Osteocyte (in vitro differentiated cells): ENCODE measurements at places on chromosomes 16 and 17. TPM values are rescaled to one million over a fixed set of nuclear protein-coding genes. Genes with fewer than 3 reads are reported as not detected.

DNA sequence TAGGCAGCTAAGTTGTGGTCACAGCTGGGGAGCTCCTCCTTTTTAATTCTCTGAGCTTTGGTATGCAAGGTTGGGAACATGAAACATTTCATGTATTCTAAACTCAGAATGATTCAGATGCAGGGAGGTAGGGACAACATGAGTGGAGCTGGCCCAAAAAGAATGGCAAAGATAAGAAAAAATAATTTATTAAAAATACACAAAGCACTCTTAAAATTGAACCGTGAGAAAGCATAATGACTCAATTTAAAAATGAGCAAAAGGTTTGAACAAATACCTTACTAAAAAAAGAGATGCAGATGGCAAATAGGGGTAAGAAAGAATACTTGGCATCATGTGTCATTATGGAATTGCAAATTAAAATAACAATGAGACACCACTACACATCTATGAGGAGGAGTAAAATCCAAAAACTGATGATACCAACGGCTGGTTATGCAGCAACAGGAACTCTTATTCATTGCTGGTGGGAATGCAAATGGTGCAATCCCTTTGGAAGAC is 175.6 kb upstream of the IRX3 start:
- DNase-seq, result no peak

DNA sequence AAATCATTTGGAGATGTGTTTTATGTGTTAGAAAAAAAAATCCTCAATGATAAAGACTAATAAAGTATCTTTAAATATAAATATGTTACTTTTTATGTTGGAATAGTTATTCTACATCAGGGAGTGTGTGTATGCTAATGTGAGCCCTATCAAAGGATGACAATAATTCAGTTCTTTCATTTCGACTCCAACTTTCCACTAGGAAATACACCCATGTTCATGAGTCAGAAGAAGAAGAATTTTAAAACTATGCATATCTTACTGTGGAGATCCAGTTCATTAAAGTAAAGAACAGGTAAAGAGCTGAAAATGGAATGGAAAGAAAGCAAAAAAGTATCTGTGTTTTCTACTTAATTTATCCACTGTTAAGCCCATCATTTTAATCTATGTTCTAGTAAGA is 399.8 kb downstream of the KCNJ2 start:
- DNase-seq, result no peak

DNA sequence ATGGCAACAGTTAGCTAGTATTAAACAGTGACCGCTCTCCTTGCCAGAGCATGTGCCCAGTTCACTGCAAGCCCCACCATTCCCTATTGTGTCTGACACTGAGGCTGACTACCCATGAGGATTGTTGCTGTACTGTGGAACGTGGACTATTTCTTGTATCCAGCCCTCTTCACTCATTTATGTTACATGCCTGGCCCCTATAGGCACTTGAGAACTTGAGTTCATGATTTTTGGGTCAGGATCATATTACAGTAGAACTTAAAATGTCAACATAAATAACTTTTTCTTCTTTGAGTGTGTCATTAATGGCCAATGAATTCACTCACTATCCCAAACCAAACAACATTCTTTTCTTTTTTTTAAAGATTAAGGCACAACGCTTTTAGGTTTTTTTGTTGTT is 55.7 kb downstream of the LYRM1 start:
- DNase-seq, result no peak

DNA sequence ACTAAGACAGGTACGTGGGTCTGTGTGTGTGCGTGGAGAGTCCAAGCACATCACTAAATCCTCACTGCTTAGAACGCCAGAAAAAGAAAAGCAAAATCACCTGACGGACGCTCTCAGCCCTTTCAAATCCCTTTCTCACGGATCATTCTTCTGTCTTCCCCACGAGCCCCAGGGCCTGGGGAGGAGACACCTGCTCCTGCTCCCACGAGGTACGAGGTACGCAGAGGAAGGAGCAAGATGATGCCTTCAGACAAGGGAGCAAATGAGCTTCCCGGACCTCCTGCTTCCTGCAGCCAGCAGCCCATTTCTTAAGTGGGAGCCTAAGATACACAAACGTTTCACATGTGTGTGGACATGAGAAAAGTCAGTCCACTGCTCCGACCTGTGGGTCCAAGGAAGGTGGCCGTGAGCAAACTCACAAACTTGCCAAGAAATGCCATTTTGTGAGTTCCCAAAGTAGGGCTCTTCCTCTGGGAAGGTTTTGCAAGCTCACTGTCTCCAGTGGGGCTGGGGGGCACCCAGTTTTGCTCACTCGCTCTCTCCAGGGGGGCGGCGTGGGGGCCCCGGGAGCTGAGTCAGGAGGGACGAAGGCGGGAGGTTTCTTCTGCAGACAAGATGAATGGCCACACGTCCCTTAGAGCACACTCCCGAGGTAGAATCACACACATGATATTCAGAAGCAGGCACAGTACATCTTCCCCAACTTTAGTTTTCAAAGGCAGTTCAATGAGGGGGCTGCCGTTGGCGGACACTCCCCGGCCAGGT is 68.1 kb downstream of the MRM3 start:
- DNase-seq, result no peak

DNA sequence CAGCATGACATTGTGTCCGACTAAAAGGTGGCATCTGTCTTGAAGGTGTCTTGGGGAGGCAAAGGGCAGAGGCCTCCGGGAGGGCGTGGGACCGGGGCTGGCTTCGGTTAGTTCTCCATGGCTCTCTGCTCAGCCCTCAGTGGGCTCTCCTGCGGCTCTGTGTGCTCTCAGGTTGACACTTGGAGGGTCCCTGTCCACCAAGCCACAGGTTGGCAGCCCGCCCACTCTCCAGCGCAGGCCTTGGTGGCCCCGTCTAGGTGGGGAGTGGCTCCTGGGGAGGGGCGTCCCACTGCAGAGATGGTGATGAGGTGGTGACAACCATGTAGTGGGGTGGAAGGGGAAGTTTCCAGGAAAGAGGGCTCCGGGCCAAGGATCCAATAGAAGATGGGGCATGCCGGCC is 31.6 kb downstream of the ADGRG5 start:
- DNase-seq, result peak; percentile 76

GRCh38 chr16:80015566-80015965 is 415.0 kb upstream of the MAF start:
- DNase-seq, result no peak

DNA sequence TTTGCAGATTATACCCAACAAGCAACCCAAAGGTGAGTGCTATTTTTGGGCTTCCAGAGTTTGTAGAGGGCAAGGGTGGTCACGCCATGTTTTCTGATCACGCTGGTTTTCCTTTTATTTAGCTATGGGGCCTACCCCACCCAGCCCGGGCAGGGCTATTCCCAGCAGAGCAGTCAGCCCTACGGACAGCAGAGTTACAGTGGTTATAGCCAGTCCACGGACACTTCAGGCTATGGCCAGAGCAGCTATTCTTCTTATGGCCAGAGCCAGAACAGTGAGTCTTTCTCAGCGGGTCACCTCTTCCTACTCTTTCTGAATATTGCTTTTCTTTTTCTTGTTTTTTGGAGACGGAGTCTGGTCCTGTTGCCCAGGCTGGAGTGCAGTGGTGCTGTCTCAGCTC is 2.5 kb downstream of the FUS start:
- no peak for DNase-seq

- peak; percentile 96 for DNase-seq
These were observed 5.0 kb upstream of the TLCD2 start for GRCh38 chr17:1714980-1715802.

DNA sequence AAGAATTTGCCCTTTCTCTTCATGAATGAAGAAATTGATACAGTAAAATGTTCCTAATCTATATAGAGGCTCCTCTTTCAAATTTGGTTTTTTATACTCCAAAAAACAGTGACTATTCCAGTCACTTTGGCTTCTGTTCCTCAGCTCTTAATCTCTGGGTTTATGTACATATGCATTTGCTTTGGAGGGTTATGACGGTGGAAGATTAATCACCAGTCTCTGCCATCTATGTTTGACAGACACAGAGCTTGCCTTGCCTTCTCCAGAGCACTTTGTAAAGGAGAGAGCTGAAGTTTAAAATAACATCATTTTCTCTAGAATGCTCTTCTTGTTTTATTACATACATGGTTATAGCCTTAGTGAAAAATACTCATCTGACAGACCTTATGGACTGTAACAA is 99.3 kb downstream of the NLK start:
- no peak for DNase-seq

The KCNJ18 gene
- not detected in 2 replicates for total RNA-seq

The GP1BA gene
- total RNA-seq, result not detected in 2 replicates

The DNAH9 gene
- total RNA-seq, result not detected in 2 replicates

The LLGL1 gene
- 43.7 and 45.0 TPM in 2 replicates for total RNA-seq

DNA sequence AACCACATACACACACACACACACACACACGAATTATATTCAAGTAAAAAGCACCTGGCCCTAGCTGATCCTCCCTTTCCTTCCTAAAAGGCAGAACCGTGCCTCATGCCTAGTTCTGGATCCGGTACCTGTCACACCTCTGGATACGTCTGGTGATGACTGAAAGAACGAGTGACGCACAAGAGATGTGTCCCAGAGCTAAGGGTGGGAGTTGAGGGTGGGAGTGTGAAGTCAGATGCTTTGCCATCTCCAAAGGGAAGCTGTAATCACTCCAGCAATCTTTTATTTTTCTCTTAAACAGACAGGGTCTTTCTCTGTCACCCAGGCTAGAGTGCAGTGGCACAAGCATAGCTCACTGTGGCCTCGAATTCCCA is 26.5 kb upstream of the GSG1L start:
- DNase-seq, result no peak

DNA sequence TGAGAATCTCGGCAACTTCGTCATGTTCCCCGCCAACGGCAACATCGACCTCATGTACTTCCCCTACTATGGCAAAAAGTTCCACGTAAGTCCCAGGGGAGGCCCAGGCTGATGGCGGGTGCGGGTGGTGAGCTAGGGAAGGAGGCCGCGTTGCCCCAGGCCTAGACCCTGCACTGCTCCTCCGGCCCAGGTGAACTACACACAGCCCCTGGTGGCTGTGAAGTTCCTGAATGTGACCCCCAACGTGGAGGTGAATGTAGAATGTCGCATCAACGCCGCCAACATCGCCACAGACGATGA is 4.8 kb downstream of the ATP1B2 start:
- no peak for DNase-seq

- peak; percentile 48 for DNase-seq
These were observed 139.5 kb downstream of the CYLD start for GRCh38 chr16:50881331-50881830.

- DNase-seq, result no peak
These were observed 392.5 kb downstream of the HS3ST3B1 start for GRCh38 chr17:14693382-14693781.

- no peak for DNase-seq
These were observed 330.0 kb downstream of the SHISA9 start for GRCh38 chr16:13231365-13231764.

- DNase-seq, result no peak
These were observed 44.0 kb upstream of the AKTIP start for GRCh38 chr16:53546988-53547391.

DNA sequence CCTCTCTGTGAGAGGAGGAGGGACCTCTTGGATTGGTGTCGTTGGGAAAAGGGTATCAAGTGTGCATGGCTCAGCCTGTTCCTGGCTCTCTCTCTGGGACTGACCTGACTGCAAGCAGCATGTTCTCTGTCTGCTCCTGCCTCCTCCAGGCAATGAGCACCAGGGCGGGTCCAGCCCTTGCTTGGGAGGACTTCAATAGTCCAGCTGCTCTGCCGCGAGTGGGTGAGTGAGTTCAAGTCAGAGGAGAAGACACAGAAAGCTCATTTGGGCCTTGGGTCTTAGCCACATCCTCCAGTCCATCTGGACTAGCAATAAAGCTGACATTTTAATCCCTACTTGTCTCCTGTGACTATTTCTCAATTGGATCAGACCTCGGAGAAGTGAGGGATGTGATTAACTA is 25.2 kb upstream of the TNS4 start:
- no peak for DNase-seq

GRCh38 chr17:6104956-6105648 is 34.9 kb downstream of the WSCD1 start:
- DNase-seq, result no peak

DNA sequence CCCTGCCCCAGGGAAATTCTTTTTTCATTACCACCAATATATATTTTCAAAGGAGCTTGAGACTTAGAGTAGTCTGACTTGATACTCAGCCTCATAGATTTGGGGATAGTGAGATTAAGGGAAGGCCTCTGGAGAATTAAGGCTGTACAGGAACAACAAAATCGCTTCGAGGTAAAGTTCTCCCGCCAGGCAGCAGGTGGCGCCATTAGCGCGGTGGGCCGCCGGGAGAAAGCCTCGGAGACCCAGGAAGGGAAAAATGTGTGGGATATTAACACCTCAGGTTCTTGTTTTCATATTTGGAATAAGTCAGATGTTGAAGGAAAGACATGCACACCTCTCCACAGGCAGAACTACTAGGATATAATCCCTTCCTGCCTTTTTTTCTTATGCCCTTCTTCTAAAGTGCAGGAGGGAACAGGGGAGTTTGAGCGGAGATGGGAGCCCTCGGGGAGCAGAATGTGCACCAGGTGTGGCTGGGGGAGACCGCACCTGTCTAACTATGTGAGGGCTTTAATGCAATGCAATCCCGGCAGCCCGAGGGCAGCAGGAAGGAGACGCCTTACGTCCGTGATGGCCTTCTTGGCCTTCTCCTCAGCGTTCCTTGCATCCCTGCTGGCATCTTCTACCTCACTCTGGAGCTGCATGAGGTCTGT is 25.9 kb downstream of the MYH3 start:
- DNase-seq, result no peak

- DNase-seq, result no peak
These were observed 12.9 kb upstream of the CMIP start for GRCh38 chr16:81431554-81432353.

DNA sequence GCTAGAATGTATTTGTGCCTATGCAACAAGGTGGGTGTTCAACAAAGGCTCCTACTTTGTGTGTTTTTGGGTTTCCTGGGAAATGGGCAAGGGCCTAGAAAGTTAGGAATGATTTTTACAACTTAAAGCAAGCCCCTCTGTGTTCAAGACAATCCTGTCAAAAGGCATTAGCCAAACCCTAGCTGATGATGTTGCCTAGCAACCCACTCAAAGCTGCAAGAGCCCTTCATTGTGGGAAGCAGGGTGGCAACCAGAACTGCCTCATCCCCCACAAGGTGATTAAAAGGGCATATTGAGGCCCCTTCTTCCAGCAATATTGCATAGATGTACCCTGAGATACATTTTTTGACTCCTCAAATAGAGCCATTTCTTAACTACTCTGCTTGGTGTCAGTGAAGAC is 16.0 kb upstream of the RASL10B start:
- DNase-seq, result no peak

DNA sequence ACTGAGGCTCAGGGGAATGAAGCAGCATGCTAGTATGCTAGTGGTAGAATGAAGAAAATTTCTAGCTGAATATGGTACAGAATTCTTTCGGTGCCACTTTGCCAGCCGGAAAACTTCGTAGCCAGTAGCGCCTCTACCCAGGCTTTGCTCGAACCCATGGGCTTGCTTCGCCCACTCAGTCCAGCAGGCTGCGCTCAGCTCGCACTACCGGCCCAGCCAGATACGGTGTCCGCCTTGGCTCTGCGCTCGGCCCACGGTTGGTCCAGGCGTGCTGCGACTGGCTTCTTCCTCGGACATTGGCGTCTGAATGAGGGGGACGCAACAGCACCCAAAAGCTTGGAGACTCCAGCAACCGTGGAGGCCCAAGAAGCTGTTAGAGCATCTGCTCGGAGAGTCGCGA is 372.5 kb upstream of the CDH8 start:
- DNase-seq, result no peak

The SHISA6 gene
- total RNA-seq, result 0.05 TPM in 1 of 2 replicates, not detected in the other
